ENCODE measurements at places on chromosomes 6 and 20.

DNA sequence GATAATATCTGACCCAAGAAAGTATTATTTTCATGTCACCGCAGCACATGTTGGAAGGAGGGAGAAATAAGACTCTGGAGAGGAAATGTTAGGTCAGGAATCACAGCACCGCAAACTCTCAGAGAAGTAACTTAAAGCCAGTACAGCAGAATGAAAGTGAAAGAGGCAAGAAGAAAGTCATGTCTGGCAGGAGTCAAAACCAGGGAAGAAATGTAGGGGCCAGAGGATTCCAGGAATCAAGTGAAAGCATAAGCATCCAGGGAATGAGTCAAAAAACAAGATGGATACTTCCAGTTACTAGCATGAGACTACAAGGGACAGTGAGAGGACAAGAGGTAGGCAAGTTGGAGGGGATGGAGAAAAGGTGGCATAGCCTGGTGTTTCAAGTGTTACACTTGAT lies 80.4 kb downstream of the AK9 start:
- DNase-seq: no peak

DNA sequence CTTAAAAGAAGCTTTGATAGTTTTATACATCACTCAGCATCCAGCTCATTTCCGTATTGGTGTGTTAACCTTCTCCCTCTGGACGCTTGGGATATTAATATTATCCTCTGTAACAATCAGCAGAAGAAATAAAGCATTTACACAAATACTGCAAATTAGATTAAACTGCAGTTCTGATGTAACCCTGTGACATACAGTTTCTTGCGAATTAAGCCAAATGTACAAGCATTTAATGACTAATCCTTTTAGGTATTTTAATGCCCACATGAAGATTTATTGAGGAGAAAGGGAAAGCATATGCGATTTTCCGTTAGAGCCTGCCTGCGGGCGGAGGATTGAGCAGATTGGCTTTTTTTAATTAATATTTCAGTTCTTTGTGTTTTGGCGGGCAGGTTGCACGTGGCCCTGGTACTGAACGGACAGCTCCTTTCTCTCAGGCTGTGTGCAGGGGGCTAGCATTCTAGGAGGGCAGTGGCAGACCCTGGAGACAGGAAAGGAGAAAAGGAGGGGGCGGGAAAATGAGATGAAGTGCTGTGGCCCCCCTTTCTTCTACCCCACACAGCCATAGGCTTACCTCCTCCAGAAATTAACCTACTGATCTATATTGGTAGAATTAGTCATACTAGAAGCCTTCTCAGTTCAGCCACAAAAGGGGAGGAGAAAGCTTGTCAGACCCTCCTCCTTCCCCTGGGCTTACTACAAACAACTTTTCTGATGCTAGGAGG lies 14.1 kb upstream of the TFAP2D start:
- DNase-seq: no peak

- DNase-seq: no peak
Measured at GRCh38 chr20:11672959-11673358, 244.7 kb upstream of the BTBD3 start.

GRCh38 chr6:31418251-31418650 lies 14.9 kb downstream of the MICA start:
- no peak for DNase-seq

DNA sequence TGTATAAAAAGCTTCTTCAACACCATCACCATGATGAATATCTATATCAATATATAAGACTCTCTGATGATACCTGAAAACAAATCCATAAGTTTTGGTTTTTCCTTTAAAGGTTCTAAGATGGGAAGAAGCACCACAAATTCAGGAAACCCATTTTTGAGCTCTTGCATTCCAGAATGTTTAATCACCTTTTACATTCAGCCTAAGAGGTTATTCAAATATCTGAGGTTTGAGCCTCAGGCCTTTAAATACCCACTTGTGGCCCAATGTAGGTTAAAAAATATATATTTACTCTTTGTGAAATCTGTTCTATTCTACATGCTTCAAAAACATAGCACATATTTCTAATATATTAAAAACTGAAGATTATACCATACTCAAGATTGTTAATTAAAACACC lies 17.6 kb downstream of the HDAC2 start:
- no peak for DNase-seq

GRCh38 chr6:105817370-105817769 lies 268.8 kb upstream of the PRDM1 start:
- no peak for DNase-seq

DNA sequence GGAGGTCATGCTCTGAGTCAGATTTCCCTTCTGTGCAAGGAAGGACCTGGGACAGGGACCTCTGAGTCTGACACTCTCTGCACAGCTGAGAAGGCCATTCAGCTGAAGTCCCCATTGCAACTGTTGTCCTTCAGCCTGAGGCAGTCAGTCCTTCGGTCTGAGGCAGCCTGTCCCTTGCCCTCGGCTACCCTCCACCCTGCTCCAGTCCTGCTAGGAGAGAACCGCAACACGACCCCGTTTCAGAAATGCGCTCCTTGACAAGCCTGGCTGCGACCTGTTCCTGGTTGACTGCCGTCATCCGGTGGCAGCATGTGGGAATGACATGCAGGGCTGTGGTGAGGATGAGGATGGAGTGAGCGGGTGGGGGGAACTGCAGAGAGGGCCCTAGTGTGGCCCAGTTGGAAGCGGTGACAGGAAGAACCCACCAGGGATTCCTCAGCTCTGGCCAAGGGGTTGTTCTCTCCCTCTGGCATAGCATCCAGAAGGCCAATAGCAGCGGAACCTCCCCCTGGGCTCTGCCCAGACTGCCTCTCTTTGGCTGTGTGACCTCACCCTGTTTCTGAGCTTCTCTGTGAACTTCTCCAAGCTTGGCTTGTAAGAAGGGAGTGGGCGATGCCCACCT lies 40.3 kb upstream of the ANGPT4 start:
- peak; percentile 78 for DNase-seq

GRCh38 chr6:134004714-134005113 lies 47.7 kb downstream of the SLC2A12 start:
- DNase-seq: no peak

DNA sequence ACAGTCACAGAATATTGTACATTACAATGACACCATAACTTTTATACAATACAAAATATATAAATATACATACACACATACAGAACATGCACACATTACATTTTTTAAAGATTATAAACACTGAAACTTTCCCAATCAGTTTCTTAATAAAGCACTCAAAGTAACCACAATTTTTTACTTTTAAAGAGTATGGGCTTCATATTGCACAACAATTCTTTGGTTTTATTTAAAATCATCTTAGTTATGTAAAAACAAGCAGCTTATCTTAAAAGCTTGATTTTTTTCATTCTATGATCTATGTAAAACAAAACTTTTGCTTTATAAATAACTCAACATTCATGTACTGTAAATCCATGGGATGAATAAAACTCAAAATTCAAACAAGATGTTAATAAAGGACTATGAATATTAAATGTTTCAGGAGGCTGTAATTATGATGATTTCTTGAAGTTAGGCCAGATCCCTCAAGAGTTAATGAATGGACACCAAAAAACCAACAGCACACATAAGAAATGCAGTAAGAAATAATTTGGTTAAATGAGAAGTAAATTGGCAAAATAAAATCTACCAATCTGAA lies 93.1 kb upstream of the BCLAF1 start:
- DNase-seq: no peak

- DNase-seq: no peak
Measured at GRCh38 chr6:11835065-11835464, 56.5 kb upstream of the ADTRP start.

DNA sequence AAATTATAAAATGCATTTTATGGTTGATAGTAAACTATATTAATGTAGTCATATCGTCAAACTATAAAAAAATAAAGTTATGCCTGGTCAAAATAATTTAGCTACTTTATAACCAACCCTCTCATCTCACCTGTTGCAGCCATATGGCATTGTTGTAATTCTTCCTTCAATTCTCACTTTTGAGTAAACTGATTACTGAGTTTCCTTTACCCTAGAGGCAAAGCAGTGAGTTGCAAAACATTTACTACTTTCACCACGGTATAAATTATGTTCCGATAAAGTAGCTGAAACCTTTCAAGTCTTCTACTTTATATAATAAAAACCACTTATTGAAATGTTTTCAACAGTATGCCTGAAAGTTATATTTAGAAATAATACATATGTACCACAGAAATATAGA lies 113.8 kb downstream of the AHI1 start:
- no peak for DNase-seq

DNA sequence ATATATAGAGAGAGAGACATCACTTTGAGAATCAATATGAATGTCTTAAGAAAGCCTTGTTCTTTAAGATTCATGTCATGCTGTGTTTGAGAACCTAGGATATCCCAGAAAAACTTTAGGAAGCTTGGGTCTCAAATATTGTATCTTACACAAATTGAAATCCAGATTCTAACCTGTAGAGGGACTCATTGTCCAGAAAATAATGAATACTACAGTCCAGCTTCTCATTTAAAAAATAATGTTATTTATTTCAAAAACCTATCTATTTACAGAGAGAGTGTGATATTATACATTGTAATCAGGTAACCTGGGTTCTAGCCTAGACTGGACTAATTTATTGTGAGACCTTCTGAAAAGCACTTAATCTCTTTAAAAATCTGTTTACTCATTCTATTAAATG lies 4.2 kb downstream of the RFX6 start:
- DNase-seq: no peak

DNA sequence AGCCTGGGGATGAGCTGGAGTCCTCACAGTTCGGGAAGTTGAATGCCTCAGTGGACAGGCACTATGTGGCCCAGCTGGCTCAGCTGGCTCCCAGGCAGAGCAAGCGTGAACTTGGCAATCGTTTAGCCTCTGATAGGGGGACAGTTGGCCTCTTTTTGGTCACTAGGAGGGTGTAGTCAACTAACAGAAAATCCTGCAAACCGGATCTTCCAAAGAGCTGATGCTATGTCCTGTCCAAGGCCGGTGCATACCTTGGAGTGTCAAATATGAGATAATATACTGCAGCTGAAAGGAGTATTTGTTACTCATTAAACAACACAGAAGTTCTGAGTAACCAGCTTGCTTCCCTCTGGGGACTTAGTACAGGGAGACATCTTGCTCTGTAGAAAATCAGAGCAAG lies 126.2 kb upstream of the EXOC2 start:
- DNase-seq: no peak

- DNase-seq: no peak
Measured at GRCh38 chr6:113017353-113017752, 670.2 kb downstream of the RFPL4B start.

DNA sequence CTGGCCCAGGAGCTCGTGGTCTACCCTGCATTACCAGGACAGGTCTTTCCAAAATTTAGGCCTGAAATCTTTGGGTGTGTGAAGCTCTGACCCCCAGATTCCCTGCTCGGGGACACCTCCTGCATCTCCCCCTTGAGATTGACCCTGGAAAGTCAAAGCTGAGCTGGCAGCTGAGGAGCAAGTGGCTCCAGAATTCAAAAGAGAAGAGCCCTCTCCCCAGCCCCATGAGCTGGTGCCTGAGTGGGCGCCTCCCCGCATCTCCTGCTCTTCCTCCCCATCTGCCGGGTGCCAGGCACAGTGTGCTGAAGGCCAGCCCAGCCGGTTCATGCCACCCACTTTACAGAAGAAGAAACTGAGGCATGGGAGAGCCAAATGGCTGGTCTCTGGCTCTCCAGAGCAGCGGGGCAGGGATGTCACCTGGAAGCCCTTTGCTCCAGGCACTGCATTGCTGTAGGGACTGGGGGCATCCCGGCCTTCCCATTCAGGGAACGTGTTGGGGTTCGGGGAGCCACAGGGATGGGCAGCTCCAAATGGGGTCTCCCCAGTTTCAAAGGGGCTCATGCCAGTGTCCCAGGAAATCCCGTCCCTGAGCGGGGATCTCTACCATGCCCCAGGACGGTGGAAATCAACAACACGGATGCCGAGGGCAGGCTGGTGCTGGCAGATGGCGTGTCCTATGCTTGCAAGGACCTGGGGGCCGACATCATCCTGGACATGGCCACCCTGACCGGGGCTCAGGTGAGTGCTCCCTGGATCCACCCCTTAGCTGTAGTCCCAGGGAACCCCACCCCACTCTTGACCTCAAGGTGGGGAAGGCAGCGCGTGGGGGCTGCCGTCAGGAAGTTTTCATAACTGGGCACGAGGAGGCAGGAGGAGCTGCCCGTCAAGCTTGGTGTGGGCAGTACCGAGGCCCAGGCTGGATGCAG lies 20.5 kb downstream of the NPEPL1 start:
- no peak for DNase-seq

GRCh38 chr6:152099446-152100182 lies 292.1 kb downstream of the ESR1 start:
- no peak for DNase-seq

GRCh38 chr20:34062570-34063482 lies 49.2 kb downstream of the EIF2S2 start:
- no peak for DNase-seq

GRCh38 chr6:53825532-53826321 lies 30.9 kb downstream of the LRRC1 start:
- DNase-seq: no peak

DNA sequence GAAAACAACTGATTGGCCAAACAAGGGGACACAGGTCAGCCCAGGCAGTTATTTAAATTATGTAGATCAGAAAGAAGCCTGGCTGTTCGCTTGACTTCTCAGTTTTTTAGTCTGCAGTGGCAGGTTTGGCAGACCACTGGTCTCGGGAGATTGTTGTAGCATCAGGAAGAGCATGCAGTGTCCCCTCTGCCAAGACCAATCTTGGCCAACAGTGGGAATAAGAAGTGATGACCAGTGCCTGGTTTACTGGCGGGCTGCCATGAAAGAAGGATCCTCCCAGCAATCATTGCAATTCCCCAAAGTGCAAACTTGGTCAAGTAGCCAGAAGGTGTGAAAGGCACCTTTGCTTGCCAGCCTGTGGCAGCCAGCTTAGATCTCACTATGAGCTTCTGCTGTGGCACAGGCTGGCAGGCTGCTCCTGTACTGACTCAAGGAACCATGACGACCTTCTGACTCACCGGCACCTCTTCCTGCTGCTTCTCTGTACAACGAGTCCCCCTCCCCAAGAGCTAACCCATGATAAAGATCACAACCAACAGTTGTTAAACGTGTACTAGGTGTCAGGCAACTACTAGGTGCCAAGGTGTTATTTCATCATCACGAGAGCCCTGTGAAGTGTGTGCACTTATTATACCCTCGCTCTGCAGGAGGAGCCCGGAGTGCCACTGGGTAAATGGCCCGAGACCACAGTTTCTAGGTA lies 76.8 kb upstream of the DUSP22 start:
- DNase-seq: peak; percentile 66

- no peak for DNase-seq
Measured at GRCh38 chr6:1110941-1111349, 201.0 kb upstream of the FOXQ1 start.

GRCh38 chr20:24942679-24943078 lies 6.4 kb upstream of the CST7 start:
- DNase-seq: no peak

Data from activated CD8-positive, alpha-beta memory T cell treated with anti-CD3 and anti-CD28 coated beads, Interleukin-2, amount 50 U/mL, for 4 hours (primary cell).